HCEC 1CT (cell line): ENCODE measurements at places on chromosomes 11 and 22.

DNA sequence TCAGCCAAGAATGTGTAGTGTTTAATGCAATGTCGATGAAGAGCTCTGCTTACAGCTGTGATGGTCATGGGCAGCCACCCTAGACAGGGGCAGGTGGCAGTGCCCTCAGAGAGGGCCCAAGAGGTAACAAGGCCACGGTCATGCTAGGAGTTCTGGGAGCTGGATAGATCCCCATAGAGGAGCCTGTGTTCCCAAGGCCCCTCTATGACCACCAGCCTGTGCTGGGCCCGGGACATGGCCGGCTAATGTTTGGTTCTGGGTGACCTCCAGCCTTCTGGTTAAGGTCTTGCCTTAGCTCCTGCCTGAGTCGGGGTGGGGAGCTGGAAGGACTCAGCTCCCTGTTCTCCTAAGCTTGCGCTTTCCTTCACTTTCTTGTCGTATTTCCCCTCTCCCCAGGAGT is 65.1 kb downstream of the GRIK4 start:
- DNase-seq: no peak

DNA sequence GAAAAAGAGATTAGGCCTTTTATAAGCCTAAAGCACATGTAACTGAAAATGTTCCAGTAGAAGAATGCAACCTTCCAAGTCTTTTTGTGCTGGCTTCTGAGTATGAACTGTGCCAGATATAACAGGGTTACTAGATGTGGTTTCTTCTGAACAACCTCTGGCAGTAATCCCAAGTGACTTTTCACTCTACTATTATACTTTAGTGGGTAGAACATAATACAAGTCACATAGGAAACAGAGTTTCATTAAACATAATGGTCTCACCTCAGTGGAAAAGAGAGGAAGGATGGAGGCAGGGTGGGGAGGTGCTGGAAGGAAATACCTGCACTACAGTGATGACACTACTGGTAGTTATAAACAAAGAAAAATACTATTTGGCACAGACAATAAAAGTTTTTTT is 81.3 kb downstream of the PHF21A start:
- DNase-seq: no peak

DNA sequence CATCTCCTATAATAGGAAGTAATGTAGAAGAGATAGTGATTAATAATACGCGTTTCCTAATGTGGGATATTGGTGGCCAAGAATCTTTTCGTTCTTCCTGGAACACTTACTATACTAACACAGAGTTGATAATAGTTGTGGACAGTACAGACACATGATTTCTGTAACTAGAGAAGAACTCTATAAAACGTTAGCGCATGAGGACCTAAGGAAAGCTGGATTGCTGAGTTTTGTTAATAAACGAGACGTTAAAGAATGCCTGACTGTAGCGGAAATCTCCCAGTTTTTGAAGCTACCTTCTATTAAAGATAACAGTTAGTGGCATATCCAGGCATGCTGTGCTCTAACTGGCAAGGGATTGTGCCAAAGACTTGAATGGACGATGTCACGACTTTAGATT is 83.3 kb downstream of the GGT1 start:
- no peak for DNase-seq

- no peak for DNase-seq
Measured at GRCh38 chr22:50190182-50190940, 4.6 kb downstream of the TRABD start.

DNA sequence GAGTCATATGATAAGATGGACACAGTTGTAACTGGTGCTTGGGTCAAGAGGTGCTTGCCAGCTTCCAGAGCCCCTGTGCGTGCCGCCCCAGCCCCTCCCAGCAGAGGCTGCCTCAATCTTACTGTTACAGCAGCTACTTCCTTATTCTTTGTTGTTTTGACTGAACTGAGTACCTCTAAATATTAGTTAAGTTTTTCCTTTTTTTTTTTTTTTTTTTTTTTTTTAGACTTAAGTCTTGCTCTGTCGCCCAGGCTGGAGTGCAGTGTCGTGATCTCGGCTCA is 8.8 kb downstream of the ZBED4 start:
- no peak for DNase-seq

GRCh38 chr11:112797092-112797491 is 164.1 kb upstream of the NCAM1 start:
- no peak for DNase-seq

DNA sequence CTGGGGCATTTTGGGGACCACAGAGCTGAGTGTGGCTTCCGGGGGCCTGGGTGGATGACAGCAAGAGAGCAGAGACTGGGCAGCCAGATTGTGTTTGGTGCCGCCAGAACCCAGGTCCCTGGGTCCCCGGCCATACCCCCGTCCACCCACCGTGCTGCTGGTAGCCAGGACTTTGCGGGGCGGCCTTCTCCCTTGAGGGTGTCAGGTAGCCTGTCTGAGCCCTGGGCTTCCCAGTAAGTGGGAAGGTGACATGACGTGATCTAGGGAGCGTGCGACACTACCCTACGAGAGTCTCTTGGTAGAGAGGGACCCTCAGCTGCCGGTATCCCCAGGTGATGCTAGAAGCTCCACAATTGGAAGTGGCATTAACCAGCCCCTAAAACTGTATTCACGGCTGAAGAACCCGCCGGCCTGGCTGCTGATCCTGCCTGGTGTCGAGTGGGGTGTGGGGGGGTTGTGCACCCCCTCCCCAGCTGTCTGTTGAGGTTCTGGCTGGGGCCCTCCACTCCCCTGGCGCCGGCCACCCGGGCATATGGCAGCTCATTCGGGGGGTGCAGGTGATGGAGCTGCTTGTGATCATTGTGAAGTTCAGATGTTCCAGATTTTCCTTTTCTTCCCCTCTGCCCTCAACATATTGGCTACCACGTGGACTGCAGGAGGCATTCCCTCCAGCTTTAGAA is 66.9 kb downstream of the MPPED1 start:
- no peak for DNase-seq

DNA sequence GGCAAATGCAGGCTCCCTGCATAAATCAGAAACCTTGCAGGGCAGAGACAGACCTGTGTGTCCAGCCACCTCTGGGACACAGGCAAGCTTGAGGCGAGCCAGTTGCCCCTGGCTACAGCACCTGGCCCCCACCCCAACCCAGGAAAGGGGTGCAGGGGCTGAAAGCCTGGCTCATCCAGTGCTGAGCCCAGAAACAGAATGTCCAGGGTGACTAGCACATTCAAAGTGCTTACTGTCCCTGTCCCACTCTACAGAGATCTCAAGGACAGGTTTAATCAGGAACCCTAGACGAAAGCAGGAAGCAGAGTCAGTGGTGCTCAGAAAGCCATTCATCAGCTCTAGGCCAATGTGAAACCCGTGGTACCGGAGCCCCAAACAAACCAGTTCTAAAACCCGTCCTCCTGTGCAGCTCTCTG is 31.9 kb downstream of the PLEKHA7 start:
- DNase-seq: no peak

GRCh38 chr11:35725885-35726284 is 63.3 kb downstream of the TRIM44 start:
- peak; percentile 71 for DNase-seq

GRCh38 chr11:117678658-117679406 is 118.2 kb downstream of the DSCAML1 start:
- DNase-seq: no peak

- DNase-seq: no peak
Measured at GRCh38 chr11:134541951-134542350, 129.9 kb upstream of the B3GAT1 start.

DNA sequence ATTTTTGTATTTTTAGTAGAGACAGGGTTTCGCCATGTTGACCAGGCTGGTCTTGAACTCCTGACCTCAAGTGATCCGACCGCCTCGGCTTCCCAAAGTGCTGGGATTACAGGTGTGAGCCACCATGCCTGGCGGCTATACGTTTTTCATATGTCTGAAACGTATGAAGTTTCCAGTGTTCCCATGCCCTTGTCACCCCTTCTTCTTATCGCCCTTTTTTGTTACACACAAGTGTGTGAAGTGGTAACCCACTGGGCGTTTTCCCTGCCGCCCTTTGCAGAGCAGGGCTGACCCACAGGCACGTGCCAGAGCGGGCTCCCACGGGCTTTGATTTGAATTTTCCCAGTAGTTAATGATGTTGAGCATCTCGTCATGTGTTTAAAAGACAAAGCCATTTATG is 17.0 kb downstream of the PIM3 start:
- DNase-seq: no peak

DNA sequence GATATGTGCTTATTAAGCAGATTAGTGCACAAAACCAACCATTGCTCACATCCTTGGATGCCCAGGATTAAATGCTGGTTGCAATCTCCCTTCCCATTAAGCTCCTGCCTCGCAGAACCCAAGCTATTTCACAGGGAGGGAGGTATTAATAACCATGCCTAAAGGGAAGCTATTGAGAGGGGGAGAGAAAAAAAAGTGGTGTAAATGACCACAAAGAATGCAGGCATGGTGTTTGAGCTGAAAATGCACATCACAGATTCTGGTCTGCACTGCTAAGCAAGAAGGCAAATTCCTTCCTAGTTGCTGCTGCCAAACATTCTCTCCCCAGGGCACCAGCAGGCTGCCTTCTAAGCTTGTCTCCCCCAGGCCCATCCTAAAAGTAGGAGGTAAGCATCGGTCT is 92.0 kb upstream of the ISX start:
- no peak for DNase-seq

DNA sequence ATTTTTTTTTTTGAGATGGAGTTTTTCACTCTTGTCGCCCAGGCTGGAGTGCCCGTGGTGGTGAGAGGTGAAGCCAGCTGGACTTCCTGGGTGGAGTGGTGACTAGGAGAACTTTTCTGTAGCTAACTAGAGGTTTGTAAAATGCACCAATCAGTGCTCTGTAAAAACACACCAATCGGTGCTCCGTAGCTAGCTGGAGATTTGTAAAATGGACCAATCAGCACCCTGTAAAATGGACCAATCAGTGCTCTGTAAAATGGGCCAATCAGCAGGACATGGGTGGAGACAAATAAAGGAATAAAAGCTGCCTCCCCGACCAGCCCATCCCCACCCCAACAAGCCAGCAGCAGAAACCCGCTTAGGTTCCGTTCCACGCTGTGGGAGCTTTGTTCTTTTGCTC is 4.4 kb upstream of the RAPSN start:
- no peak for DNase-seq

DNA sequence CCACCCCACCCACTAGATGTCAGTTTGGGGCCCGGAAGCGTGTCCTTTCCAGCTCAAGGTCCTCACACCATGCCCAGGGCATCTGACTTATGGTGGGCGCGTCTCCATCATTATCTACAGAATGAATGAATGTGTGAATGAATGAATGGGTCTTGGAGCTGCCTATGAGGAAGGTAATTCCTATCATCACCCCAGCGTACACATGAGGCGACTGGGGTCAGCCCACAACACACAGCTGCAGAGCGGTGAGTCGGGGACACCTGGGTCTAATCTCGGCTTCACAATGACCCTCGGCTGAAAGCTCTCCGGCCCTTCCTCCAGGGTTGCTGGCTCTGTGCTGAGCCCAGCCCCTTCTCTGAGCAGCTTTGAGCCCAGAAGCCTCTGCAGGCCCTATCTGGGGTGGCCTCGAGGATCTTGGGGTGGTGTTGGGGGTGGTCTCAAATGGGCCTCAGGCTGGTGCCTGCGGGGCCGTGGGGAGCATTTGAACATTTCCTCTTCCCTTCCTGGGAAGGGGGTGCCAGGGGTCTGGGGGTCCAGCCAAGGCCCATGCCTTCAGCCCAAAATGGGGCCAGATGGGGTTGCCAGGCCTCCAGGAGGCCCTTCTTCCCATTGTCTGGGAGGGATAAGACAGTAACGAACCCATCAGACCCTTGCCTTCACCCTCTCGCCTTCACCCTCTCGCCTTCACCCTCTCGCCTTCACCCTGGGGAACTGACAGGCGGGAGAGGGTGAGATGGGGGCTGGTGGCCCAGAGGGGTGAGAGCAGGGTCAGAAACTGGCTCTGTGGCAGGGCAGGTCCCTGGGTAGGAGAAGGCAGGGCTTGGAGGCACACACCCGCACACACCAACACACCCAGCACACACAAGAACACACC is 82.4 kb downstream of the MYEOV start:
- no peak for DNase-seq

- no peak for DNase-seq
Measured at GRCh38 chr22:40368016-40368415, 2.4 kb upstream of the SGSM3 start.

GRCh38 chr11:76462317-76462716 is 17.5 kb downstream of the EMSY start:
- no peak for DNase-seq

GRCh38 chr22:46079861-46080821 is 70.2 kb upstream of the PPARA start:
- peak; percentile 90 for DNase-seq
